ENCODE measurements at places on chromosomes 11 and 22. TPM values are rescaled to one million over a fixed set of nuclear protein-coding genes. Genes with fewer than 3 reads are reported as not detected.

DNA sequence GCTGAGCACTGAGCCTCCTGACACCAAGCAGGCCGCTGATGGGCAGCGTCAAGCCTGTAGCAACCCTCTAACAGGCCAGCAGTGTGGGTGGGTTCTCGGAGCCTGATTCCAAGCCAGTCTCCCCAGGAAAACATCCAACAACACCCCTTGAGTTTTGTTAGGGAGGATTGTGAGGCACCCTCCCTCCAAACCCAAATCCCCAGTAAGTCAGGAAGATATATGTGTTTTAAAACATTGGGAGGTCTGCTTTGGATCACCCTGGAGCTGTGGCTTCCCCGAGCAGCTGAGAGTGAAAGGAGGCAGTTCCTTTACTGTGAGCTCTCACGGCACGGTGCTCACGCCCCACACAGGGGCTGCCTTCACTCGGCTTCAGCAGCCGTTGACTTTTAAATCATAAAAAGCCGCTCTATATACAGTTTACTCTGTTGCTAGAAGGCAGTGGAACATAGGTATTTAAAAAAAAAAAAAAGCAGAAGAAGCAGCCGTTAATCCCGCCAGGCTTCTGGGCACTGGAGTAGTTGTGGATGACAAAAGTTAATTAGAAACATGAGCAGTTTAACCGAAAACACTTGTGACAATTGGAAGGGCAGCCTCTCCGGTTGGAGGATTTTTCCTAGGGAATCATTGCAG is 218.6 kb downstream of the NAV2 start:
- no peak for DNase-seq
- no peaks in the 10 kb centered on the region for H3K4me1 ChIP-seq
- no peaks in the 10 kb centered on the region for H3K27me3 ChIP-seq
- no peaks in the 10 kb centered on the region for H3K36me3 ChIP-seq
- no peak overlapping the region for H3K27ac ChIP-seq

DNA sequence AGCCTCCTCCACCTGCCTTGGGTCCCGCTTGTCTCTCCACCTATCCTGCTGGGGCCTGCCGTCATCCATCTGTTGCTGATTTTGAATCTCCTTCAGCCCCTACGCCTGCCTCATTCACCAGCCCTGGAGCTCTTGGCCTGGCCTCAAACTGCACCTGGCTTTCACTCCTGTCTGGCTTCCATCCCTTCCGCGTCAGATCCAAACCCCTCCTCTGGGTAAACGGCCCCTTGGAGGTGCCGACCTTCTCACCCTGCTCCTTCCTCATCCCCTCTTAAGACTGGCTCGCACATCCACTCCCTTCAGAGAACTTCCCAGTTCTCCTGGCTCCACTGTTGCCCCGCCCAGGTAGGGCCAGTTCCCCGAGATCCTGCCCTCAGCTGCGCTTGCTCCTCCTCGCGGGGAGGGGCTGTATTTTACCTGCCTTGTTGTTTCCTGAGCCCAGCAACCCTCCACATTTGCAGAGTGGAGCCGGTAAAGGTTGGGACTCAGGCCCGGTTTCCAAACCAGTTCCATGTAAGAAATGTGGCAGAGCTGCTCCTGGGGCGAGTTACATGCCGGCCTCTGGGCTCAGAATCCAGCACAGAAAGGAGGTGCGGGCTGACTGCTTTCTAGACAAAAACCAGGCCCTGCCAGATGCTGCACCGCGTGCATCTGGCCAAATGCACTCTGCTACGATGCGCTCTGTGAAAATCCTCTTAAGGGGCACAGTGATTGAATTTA is 13.9 kb upstream of the SHANK2 start:
- DNase-seq: no peak
- no peaks in the 10 kb centered on the region for H3K36me3 ChIP-seq
- no peaks in the 10 kb centered on the region for H3K4me1 ChIP-seq
- no peak overlapping the region for H3K4me3 ChIP-seq

Gene SYT12
- not detected for total RNA-seq

DNA sequence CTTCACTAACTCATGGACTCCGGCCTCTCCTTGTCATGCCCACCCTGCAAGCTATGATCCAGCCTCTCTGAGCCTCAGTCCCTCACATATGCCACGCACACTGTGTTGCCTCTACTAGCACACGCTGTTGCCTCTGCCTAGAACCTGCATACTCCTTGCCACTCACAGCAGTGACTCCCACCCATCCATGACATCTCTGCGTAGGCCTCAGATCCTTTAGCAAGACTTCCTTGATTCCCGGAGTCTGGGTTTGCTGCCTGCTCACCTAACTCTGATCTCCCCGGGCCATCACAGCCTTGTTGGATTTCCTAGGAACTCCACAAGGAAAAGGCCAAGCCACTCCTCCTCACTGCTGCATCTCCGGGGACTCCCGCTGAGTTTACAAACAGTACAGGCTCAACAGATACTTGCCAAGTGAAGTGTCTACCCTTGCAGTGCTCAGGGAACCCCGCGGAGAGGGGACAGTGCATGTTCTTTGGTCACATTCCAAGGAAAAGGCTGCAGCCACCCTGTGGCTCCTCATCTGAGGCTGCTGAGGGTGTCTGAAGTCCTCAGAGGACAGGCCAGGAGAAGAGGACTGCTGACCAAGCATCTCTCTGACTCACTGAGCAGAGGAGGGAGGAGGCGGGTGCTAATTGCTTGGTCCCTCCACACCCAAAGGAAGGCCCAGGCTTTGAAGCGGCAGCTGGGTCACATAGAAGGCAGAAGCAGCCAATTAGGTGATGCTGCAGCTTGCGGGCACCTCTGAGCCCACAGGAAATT is 42.4 kb upstream of the NAV2 start:
- no peaks in the 10 kb centered on the region for H3K36me3 ChIP-seq
- no peaks in the 10 kb centered on the region for H3K4me1 ChIP-seq
- no peak for DNase-seq
- no peaks in the 10 kb centered on the region for H3K27me3 ChIP-seq

DNA sequence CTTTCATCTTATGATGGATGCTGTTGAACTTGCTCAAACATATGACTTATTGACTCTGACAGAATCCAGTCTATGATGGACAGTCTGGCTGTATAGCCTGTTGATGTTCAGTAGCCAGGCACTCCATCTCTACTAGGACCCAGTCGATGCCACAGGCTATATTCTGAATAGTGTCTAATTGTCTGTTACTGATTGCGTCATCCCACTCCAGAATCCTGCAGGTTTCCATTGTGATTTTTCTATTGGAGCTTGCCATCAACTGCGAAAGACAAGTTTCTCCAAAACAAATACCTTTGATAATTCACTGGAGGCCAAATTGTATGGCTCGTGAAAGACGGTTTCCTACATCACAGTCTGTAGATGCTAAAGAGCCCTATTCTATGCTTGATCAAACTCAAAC is 481.7 kb upstream of the CHORDC1 start:
- no peaks in the 10 kb centered on the region for H3K4me1 ChIP-seq
- no peak for DNase-seq
- no peaks in the 10 kb centered on the region for H3K27me3 ChIP-seq

- no peak for DNase-seq
- peaks cover 7% of the 10 kb centered on the region for H3K36me3 ChIP-seq
- no peak overlapping the region for H3K27ac ChIP-seq
- no peaks in the 10 kb centered on the region for H3K4me1 ChIP-seq
Measured at GRCh38 chr11:14813516-14813915, 78.5 kb downstream of the CYP2R1 start.

DNA sequence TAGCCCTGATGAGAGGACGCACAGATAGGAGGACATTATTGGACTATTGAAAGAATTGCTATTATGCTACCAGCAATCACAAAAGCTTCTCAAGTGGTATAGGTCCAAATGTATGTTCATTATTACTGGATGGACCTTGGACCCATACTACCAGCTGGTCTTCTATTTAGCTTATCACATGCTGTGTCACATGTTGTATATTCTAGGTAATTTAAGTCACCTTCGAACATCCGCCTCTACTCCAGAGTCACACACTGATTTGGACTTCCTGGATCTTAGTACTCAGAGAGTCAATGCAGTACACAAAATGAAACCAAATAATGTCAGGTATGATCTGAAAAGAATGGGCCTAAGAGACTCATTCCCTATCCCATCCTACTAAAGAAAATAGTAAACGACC is 534.0 kb upstream of the API5 start:
- H3K36me3 ChIP-seq: no peaks in the 10 kb centered on the region
- no peak for DNase-seq
- H3K4me3 ChIP-seq: no peak overlapping the region
- H3K27ac ChIP-seq: no peak overlapping the region

Gene PLEKHA7
- 5.3 TPM for total RNA-seq

Gene MRGPRX1
- total RNA-seq: not detected

DNA sequence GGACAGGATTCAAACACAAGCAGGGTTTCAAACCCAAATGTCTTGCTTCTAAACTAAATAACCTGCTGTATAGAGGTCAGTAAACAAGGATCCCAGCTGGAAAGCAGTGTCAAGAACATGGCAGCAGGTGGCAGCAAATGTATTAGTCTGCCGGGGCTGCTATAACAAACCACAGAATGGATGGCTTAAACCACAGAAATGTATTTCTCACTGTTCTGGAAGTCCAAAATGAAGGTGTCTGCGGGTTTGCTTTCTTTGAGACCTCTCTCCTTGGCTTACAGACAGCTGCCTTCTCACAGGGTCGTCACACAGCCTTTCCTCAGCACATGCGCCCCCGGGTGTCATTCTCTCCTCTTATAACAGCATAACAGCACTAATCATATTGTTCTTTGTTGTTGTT is 65.1 kb upstream of the LRRC55 start:
- H3K27ac ChIP-seq: no peak overlapping the region
- no peaks in the 10 kb centered on the region for H3K36me3 ChIP-seq
- no peak for DNase-seq
- no peaks in the 10 kb centered on the region for H3K4me1 ChIP-seq

Gene TRPC6
- total RNA-seq: not detected

DNA sequence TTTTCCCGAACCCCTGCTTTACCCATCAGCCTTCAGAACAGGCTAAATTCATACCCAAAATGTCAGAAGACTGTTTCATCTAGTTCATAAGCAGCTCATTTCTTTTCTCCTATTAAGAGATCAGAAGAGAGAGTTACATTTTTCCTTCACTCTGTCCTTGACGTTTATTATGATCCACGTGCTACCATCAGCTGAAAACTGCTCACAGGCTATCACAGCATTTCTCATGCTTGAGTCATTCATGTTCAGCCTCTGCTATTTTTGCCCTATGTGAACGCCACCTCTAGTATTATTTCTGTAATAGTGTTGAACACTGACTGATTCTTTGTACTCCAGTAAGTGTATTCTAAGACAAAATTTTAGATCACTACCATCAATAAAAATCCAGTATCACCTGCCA is 51.9 kb downstream of the SLC1A2 start:
- no peak overlapping the region for H3K4me3 ChIP-seq
- no peaks in the 10 kb centered on the region for H3K36me3 ChIP-seq
- DNase-seq: no peak
- no peaks in the 10 kb centered on the region for H3K27me3 ChIP-seq

GRCh38 chr11:120293038-120293800 is 31.9 kb upstream of the TLCD5 start:
- no peak overlapping the region for H3K27ac ChIP-seq
- DNase-seq: no peak
- H3K27me3 ChIP-seq: peaks cover 3% of the 10 kb centered on the region
- H3K4me3 ChIP-seq: no peak overlapping the region

GRCh38 chr11:77503006-77503405 is 29.1 kb upstream of the PAK1 start:
- no peaks in the 10 kb centered on the region for H3K36me3 ChIP-seq
- H3K27me3 ChIP-seq: no peaks in the 10 kb centered on the region
- no peak overlapping the region for H3K27ac ChIP-seq

DNA sequence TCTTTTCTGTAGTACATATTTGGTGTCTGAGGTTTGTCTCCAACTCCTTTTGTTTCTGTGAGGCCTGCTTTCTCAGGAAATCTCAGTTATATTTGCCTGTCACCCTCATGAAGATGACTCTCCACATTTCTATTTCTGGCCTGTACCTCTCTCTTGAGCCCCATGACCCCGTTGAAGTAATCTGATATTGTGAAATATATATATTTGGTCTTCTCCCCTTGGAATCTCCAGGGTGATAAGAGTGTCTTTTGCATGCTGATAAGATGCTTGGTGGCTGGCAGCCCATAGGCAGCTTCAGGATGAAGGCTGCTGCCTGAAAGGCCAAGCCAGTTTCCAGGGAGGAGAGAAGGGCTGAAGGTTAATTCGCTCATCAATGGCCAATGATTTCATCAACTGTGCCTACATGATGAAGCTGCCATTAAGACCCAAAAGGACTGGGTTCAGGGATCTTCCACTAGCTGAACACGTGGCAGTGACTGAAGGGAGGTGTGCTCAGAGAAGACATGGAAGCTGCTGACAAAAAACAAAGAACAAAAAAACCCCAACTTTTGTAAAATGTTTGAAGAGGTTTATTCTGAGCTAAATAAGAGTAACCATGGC is 67.4 kb downstream of the MICAL2 start:
- no peaks in the 10 kb centered on the region for H3K4me1 ChIP-seq
- no peaks in the 10 kb centered on the region for H3K27me3 ChIP-seq
- no peak overlapping the region for H3K4me3 ChIP-seq
- H3K27ac ChIP-seq: no peak overlapping the region
- H3K36me3 ChIP-seq: no peaks in the 10 kb centered on the region

GRCh38 chr22:35195226-35195625 is 62.1 kb upstream of the HMGXB4 start:
- H3K36me3 ChIP-seq: no peaks in the 10 kb centered on the region
- H3K27me3 ChIP-seq: no peaks in the 10 kb centered on the region
- H3K27ac ChIP-seq: no peak overlapping the region
- no peak overlapping the region for H3K4me3 ChIP-seq
- DNase-seq: no peak

DNA sequence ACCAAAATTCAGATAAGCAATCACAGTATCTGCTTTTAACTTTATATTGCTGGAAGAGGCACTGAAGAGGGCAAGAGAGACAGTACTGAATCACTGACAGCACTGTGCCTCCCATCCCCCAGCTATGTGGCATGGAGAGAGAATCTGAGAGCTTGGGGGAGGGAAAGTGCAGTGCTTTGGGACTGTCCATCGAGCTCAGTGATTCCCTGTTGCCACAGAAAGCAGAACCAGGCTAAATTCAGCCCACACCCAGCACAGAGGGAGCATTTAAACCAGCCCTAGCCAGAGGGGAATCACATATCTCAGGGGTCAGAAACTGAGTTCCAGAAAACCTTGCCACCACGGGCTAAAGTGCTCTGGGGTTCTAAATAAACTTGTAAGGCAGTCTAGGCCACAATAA is 44.3 kb downstream of the KCNQ1 start:
- H3K27ac ChIP-seq: no peak overlapping the region
- DNase-seq: no peak
- H3K27me3 ChIP-seq: no peaks in the 10 kb centered on the region
- H3K4me3 ChIP-seq: no peak overlapping the region

- no peak overlapping the region for H3K27ac ChIP-seq
- peaks cover 8% of the 10 kb centered on the region for H3K4me1 ChIP-seq
- no peaks in the 10 kb centered on the region for H3K36me3 ChIP-seq
- H3K4me3 ChIP-seq: no peak overlapping the region
- no peak for DNase-seq
Measured at GRCh38 chr11:114061681-114062049, 2.2 kb downstream of the ZBTB16 start.

GRCh38 chr11:67179892-67180490 is 60.9 kb downstream of the KDM2A start:
- H3K4me1 ChIP-seq: peaks cover 3% of the 10 kb centered on the region
- no peaks in the 10 kb centered on the region for H3K27me3 ChIP-seq
- DNase-seq: no peak

Measured in CD8-positive, alpha-beta memory T cell (primary cell).